ENCODE measurements at places on chromosomes 2 and 18. TPM values are rescaled to one million over a fixed set of nuclear protein-coding genes. Genes with fewer than 3 reads are reported as not detected.
A peak's percentile ranks its signal among the peaks of the same experiment; 100 is the strongest.

GRCh38 chr2:219287580-219288265 lies 8.6 kb downstream of the DNAJB2 start:
- no peak overlapping the region for H3K4me3 ChIP-seq
- H3K27me3 ChIP-seq = no peaks in the 10 kb centered on the region
- peaks cover 15% of the 10 kb centered on the region for H3K4me1 ChIP-seq
- H3K36me3 ChIP-seq = peaks cover 21% of the 10 kb centered on the region

The CAPN14 gene
- total RNA-seq = 0.14 TPM

DNA sequence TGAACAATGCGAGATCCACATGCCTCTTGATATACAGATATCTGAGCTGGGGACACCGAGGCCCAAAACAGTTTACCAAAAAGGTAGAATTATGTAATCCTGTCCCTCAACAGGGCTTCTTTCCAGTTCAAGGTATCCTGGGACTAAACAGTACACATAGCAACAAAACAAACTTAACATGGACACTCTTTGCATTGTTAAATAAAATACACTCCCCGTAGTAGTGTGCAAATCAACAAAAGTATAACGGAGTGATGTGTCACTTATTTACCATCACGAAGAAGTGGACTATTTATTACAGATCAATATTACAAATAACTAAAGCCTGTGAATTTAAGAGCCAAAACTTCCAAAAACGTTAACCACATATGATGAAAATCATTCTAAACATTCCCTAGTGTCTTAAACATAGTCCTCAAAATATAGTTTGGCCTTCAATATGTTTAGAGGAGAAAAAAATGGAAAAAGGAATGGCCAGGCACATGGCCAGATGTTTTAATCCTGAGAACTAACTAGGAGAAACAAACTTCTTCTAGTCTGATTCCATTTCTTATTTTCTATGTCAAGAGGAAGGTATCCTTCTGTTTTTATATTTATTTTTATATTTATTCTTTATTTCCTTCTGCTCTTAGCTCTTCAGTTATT lies 377.5 kb downstream of the OSR1 start:
- H3K4me3 ChIP-seq = no peak overlapping the region
- H3K36me3 ChIP-seq = no peaks in the 10 kb centered on the region
- H3K27me3 ChIP-seq = no peaks in the 10 kb centered on the region
- H3K27ac ChIP-seq = peak overlapping the region; percentile 31

- H3K27ac ChIP-seq = no peak overlapping the region
- H3K27me3 ChIP-seq = no peaks in the 10 kb centered on the region
- no peak for DNase-seq
Observed at GRCh38 chr2:231563378-231563961, 29.2 kb upstream of the TEX44 start.

The DCC gene
- not detected for total RNA-seq

GRCh38 chr18:59768409-59768808 lies 71.2 kb upstream of the CCBE1 start:
- H3K4me1 ChIP-seq = peaks cover 17% of the 10 kb centered on the region
- no peak overlapping the region for H3K27ac ChIP-seq
- H3K27me3 ChIP-seq = no peaks in the 10 kb centered on the region
- no peak for DNase-seq
- H3K36me3 ChIP-seq = no peaks in the 10 kb centered on the region

The GRB14 gene
- total RNA-seq = 4.7 TPM

DNA sequence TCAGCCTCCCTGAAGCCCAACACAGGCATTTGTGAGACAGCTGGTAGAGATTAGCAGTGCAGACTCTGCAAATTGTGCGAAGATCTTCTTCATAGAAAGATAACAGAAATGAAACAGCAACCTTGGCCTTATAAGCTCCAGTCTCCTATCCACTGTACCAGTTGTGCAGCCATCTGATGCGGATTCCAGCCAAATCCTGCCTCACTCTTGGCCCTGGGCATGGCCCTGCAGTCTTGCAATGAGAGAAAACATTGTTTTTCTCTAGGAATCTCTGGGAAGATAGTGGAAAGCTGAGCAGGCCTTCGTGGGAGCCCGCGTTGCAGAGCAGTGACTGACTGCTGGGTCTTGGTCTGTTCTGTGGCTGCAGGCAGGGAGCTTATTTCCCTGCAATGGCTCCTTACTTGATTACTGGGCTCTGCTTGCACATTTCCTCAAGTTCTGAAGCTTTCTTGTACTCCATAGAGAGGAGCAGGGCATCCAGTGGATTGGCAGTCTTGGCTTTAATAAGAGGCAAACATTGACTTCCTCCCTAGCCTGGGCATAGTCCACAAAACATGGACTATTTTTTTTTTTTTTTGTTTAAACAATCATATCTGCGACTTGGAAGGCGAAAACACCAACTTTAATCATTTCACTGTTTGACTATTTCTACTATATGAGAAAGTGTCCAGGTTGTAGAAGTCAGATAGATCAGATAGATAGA lies 193.0 kb downstream of the ACTR3 start:
- DNase-seq = no peak
- H3K36me3 ChIP-seq = no peaks in the 10 kb centered on the region
- no peaks in the 10 kb centered on the region for H3K27me3 ChIP-seq

The CD8B gene
- total RNA-seq = 1.5 TPM

- H3K27me3 ChIP-seq = no peaks in the 10 kb centered on the region
- peaks cover 17% of the 10 kb centered on the region for H3K4me1 ChIP-seq
- no peak overlapping the region for H3K27ac ChIP-seq
- no peak for DNase-seq
Observed at GRCh38 chr2:231683292-231684235, 24.8 kb upstream of the PTMA start.

The LCT gene
- 0.28 TPM for total RNA-seq

- no peak overlapping the region for H3K4me3 ChIP-seq
- no peaks in the 10 kb centered on the region for H3K36me3 ChIP-seq
- no peaks in the 10 kb centered on the region for H3K27me3 ChIP-seq
- H3K27ac ChIP-seq = no peak overlapping the region
Observed at GRCh38 chr2:113206251-113206650, 32.5 kb downstream of the PSD4 start.

- H3K27me3 ChIP-seq = no peaks in the 10 kb centered on the region
- no peaks in the 10 kb centered on the region for H3K36me3 ChIP-seq
- H3K4me1 ChIP-seq = peaks cover 20% of the 10 kb centered on the region
- no peak overlapping the region for H3K27ac ChIP-seq
Observed at GRCh38 chr2:226906163-226906693, 70.4 kb downstream of the RHBDD1 start.

The KANSL1L gene
- 77.2 TPM for total RNA-seq

DNA sequence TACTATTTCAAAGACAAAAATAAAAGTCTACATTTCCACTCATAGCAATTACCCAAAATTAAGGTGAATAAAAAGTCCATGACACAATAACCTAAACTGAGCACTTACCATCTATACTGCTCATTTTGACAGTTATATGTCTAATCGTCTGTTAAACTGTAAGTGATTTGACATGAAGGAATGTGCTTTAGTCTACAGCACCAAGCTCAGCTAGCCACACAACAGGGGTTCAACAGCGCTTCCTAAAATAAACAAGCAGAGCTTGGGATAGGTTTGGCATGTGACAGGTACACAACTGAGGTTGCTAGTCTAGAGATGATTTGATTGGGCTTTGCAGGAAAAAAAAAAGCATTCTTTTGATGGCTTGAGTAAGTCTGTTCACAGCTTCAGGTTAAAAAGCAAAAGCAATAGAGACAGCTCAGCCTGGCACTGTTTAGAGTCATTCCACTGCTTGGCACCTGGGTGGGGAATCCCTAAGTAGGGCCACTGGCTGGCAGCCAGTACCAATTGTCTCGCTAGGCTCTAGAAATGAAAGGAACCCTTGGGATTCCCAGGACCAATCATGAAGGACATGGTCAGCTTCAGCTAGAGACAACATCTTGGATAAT lies 78.6 kb downstream of the BARD1 start:
- H3K36me3 ChIP-seq = peaks cover 6% of the 10 kb centered on the region
- H3K4me3 ChIP-seq = no peak overlapping the region
- no peak for DNase-seq
- H3K27ac ChIP-seq = no peak overlapping the region
- no peaks in the 10 kb centered on the region for H3K4me1 ChIP-seq

DNA sequence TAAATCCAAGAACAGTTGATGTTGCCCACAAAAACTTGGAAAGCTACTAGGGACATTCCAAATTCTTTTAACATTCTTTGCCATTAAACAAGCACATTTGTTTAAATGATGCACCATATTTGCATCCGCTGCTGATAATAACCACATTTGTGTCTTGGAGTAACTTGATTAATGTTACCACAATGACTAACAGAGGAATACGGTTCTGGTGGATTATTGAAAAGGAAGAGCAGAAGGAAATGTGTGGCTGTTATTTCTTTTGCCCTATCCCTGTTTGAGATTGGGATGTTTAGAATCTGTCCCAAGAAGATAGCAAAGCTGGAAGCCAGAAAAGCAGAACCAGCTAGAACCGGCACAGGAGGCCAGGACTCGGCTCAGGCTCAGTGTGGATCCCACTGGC lies 39.2 kb upstream of the RASGRP3 start:
- H3K4me3 ChIP-seq = peak overlapping the region; percentile 18
- no peak for DNase-seq
- peaks cover 43% of the 10 kb centered on the region for H3K4me1 ChIP-seq
- H3K27ac ChIP-seq = peak overlapping the region; percentile 37

DNA sequence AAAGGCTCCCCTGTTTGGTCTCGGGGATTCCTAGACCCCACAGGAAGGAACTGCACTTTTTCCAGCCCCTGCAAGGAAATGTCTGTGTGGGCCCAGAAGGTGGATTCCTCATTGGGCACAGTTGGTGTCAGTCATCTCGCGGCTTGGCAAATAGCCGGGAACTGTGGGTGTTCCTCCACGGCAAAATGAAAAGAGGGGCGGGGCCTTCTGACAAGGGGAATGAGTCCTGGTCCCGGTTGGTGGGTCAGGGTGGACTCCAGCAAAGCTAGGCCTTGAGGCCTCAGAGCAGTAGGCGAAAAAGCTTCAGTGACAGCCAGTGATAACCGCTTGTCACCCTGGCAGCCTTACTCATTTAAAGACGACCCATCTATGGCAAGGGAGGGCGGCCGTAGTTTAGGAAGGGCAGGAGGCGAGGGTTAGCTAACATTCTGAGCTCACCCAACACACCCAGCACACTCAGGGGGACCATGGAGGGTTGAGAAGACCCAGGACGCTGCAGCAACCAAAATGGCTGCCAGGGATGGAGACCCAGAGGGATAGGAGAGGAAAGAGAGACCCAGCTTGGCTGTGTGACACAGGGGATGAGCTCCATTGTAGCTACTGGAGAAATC lies 16.5 kb downstream of the SLC4A3 start:
- no peaks in the 10 kb centered on the region for H3K27me3 ChIP-seq
- no peak for DNase-seq
- H3K27ac ChIP-seq = no peak overlapping the region
- no peaks in the 10 kb centered on the region for H3K36me3 ChIP-seq

The CWC22 gene
- total RNA-seq = 20.0 TPM

The ALK gene
- 2.0 TPM for total RNA-seq

The NCK2 gene
- total RNA-seq = 50.0 TPM

- no peak for DNase-seq
- H3K27me3 ChIP-seq = no peaks in the 10 kb centered on the region
- H3K36me3 ChIP-seq = no peaks in the 10 kb centered on the region
Observed at GRCh38 chr2:74037379-74037860, 52.7 kb downstream of the TET3 start.

DNA sequence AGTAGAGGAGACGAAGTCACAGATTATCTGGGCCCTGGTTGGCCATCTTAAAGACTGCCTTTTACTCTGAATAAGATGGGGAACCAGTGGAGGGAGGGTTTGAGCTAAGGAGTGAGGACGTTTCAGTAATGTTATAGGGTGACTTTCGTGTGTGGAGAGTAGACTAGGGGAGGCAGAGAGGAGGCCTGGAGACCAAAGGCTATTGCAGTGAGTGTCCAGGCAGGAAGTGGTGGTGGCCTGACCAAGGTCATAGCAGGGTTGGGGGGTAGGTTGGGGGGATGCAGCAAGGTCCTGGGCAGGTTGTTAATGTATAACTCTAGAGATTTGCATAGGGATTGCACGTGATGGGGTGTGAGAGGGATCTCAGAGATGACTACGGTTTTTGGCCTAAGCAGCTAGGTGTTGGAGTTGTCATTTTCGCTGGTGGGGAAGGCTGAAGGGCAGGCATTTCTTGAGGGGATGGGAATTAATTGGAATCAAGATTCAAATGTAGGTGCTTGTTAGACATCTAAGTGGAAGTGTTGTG lies 4.9 kb downstream of the CEP192 start:
- DNase-seq = no peak
- H3K27me3 ChIP-seq = no peaks in the 10 kb centered on the region
- peaks cover 11% of the 10 kb centered on the region for H3K4me1 ChIP-seq
- H3K4me3 ChIP-seq = no peak overlapping the region

DNA sequence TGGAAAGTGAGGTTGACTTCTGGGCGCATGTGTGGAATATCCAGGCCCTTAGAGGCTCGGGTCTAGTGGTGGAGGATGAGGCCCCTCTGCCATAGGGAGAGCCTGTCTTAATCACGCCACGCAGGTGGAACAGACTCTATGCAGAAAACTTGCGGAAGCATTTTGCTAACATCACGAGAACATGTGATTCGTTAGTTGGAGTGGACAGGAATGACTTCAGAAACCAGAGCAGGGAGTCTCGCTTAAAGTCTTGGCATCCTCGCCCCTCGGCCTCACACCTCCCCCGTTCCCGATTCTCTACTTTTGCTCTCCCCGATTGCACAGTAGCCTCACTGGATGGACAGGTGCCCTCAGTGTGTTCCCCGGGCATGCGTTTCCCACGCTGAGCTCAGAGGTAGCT lies 333.4 kb downstream of the GBX2 start:
- H3K4me3 ChIP-seq = no peak overlapping the region
- no peak overlapping the region for H3K27ac ChIP-seq
- H3K36me3 ChIP-seq = peaks cover 3% of the 10 kb centered on the region
- no peak for DNase-seq
- no peaks in the 10 kb centered on the region for H3K4me1 ChIP-seq

DNA sequence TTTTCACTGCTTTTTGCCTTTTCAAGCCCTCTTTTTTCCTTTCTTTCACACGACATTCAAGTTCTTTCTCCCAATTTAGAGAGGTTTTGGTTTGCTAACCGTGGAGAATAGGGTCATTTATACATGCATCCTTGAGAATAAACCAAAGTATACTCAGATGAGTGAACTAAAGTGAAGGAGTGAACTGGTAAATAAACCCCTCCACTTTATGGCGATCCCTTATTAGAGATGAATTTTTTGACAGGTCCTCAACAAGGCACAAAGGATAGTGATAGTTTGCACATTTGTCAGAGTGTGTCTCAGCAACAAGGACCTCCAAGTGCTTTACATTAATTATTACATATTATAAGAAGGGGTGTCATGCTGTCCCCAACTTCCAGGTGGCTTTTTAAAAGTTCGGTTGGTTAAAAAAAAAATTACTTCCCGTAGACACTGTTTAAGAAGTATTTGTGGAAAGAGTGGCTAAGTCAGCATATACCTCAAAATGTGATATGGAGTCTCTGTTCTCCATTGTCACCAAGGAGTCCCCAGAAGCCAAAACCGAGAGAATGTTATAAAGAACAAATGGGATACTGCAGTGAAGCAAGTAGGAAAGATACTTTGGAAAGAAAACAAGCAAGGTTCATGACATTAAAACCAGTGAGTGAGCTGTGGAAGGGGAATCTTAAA lies 1.7 kb upstream of the SLC40A1 start:
- peak overlapping the region; percentile 90 for H3K27ac ChIP-seq
- peaks cover 43% of the 10 kb centered on the region for H3K4me1 ChIP-seq
- DNase-seq = no peak
- no peaks in the 10 kb centered on the region for H3K36me3 ChIP-seq
- H3K27me3 ChIP-seq = no peaks in the 10 kb centered on the region

GRCh38 chr18:23351521-23351920 lies 101.6 kb upstream of the RIOK3 start:
- no peak overlapping the region for H3K4me3 ChIP-seq
- no peak for DNase-seq
- H3K4me1 ChIP-seq = peaks cover 34% of the 10 kb centered on the region
- H3K27me3 ChIP-seq = no peaks in the 10 kb centered on the region
- H3K27ac ChIP-seq = no peak overlapping the region

GRCh38 chr2:207148020-207148419 lies 17.7 kb downstream of the KLF7 start:
- peak overlapping the region; percentile 44 for H3K4me3 ChIP-seq
- H3K27me3 ChIP-seq = no peaks in the 10 kb centered on the region
- peaks cover 96% of the 10 kb centered on the region for H3K4me1 ChIP-seq

The REG1B gene
- 1.8 TPM for total RNA-seq

The NPAS2 gene
- total RNA-seq = 29.2 TPM
